Upper lobe of left lung (tissue), 6 donors: ENCODE measurements at places on chromosomes 5 and 9.

- DNase-seq: no peak
Measured at GRCh38 chr5:177438468-177438867, 8.1 kb upstream of the PRR7 start.

- no peak for DNase-seq
Measured at GRCh38 chr5:14161825-14162556, 18.8 kb downstream of the TRIO start.

- no peak for DNase-seq
Measured at GRCh38 chr5:137747848-137748247, 6.3 kb downstream of the HNRNPA0 start.

DNA sequence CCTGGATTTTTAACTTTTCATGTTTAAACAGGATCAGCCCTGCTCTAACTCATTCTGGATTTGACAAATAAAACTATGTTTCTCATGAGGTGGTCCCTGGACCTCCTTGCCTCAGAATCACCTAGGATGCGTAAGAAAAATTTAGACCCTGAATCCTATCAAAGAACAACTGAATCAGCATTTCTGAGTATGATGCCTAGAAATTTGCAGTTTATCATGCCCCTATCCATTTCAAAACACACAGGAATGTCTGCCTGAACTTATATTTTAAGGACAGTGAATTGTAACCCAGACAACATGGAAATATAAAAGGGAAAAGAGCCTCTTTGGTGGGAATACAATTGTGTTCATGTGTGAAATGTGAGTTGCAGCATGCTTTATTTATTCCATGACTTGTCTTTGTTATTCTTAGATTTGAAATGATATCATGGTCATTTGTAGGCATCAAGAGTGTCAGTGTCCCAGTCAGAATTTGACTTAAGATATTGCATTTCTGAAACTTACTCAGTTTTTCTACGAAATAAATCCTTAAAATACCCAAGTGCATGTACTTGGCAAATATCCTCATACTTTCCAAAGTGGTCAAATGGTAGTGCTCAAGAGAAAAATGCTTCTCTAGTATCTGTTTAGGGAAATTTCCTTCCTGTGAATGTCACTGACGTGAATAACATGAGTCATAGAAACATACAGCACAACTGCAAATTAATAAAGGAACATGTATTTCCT lies 144.3 kb downstream of the GIN1 start:
- no peak for DNase-seq

DNA sequence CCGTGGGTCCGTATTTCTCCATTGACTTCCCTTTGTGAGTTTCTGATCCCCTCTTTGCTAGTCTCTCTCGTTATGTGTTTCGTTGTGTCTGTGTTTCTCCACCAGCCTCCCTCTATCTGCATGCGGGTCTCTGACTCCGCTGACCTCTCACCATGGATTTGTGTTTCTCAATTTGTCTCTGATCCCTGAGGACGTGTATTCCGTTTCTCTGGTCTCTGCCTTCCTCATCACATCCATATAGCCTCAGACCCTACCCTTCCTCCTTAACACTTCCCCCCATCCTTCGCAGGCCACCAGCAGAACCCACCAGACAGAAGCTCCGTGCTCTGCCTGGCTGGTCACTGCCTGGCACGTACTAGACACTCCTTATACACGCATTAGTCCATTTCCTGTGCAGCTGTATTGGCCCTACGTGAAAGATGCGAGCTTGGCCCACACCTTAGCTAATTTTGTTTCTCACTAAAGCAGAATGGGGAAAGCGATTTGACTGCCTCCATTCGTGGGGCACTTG lies 631 bp downstream of the B4GALT7 start:
- DNase-seq: no peak

DNA sequence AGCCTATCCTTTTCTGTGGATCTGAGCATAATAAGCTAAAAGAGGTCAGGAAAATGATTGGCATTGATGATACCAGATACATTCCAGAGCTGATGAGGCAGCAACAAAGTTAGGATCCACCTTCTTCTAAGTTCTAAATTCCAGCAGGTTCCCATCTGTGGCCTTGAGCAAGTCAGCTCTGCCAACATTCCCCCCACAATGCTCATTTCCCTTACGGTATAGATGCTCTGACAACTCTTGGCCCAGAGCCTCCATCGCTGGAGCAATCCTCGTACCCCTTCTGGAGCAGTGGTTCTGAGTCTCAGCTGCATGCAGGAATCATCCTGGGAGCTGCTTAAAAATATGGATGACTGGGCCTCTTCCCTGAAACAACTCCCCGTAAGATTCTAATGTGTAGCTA lies 78.1 kb downstream of the MED27 start:
- no peak for DNase-seq

DNA sequence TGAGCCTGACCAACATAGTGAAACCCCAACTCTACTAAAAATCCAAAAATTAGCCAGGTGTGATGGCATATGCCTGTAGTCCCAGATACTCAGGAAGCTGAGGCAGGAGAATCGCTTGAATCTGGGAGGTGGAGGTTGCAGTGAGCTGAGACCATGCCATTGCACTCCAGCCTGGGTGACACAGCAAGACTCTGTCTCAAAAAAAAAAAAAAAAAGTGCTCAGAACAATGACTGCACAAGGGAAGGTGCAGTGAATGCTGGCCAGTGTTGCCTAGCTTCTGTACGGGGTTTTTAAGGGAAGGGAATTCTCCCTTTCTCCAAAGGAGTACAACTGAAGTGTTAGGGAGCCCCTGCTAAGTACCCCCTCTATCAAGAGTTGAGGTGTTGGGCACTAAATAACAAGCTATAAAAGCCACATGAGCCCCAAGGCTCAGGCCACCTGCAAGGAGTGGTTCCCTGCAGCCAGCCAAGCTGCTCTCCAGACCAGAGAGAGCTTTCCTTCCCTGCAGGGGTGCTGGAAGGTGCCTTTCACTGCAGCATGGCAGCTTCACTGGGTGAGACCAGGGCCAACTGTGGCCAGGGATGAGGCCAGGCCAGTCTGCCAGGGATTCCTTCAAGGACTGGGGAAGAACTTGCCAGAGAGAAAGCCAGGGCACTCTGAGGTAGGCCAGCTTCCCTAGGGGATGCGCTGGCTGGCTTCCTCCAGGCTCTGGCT lies 14.8 kb downstream of the GADD45G start:
- no peak for DNase-seq

- no peak for DNase-seq
Measured at GRCh38 chr9:107348836-107349235, 65.8 kb downstream of the RAD23B start.

DNA sequence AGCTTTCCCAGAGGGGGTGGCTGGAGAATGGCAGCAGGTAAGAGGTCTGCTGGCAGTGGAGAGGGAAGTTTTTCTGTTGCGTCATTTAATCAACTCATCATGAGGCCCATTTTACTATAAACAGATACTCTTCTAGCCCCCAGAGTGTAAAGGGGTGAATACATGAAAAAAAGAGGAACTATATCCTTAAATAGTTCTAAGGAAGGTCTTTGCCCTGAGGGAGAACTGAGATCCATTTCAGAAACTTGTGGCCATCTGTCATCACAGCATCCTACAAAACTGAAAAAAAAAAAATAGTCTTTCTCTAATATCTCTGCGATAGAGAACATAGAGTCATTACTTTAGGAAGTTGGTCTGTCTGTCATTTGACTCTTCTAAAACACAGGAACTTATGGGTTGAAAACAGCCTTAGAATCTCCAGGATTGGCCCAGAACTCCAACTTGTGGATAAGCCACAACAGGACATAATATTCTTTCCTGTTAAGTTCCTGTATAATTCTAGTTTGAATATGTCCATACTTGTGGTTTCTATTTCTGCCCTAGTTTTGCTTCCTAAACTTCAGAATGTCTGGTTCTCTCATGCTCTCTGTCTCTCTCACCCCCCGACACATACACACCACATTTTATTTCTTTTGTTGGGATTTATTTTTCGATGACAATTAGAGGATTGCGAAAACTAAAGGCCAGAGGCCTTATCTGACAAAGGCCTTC lies 238.5 kb upstream of the PIK3R1 start:
- no peak for DNase-seq

GRCh38 chr9:123637606-123637944 lies 281.6 kb downstream of the CRB2 start:
- DNase-seq: no peak

DNA sequence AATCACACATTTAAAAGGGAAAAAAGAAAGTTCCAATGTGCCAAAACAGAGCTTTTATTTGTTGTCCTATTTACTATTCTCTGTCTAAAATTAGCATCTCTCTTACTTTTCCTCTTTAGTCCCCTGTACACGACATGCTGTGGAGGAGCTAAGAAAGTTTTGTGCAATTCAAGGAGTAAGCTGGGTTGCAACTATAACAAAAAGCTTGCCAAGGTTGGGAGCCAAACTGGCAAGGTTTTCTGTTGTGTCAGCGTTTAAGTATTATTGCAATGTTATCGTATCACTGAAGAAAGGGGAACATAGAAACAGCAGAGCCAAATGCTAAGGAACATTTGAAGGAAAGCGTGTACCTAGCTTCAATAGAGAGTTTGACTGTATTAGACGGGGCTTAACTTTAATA lies 680.8 kb downstream of the CETN3 start:
- no peak for DNase-seq

- DNase-seq: no peak
Measured at GRCh38 chr5:52685566-52685965, 102.2 kb upstream of the ITGA1 start.

- no peak for DNase-seq
Measured at GRCh38 chr5:127425037-127425436, 92.4 kb upstream of the PRRC1 start.

DNA sequence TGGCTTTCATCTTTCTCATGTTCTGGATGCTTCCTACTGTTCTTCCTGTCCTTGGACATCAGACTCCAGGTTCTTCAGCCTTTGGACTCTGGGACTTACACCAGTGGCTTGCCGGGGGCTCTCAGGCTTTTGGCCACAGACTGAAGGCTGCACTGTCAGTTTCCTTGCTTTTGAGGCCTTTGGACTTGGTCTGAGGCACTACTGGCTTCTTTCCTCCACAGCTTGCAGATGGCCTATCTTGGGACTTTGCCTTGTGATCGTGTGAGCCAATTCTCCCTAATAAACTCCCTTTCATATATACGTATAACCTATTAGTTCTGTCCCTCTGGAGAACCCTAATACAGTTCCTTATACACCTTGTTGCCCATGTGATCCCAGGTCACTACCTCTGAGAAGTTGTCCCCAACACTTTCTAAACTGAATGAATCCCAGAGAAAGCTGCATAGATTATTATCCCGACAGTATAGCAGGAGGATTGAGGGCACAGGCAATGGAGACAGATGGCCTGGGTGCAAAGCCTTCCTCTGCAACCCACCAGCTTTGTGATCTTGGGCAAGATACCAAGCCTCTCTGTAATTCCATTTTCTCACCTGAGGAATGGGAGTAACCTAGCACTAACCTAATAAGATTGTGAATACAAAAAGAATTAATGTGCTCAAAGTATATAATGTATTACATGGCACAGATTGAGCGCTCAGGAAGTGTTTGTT lies 449.6 kb upstream of the BRINP1 start:
- DNase-seq: no peak

GRCh38 chr5:161105525-161105924 lies 253.5 kb upstream of the ATP10B start:
- peak; percentile 25 for DNase-seq

DNA sequence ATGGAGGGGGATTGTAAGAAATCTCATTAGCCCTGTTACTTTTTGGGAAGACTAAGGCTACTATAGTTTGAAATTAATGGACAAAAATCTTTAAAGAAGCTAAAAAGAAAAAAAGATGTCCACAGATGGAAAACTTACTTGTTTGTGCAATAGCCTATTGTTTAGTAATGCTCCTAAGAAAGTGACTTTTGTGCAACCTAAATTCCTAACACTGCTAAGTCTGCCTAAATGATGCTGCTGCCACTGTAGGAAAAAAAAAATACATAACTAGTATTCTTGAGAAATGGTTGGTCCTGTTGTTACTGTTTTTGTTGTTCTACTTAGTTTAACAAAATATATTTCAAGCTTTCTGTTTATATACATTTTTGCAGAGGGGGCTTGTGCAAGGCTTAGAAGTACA lies 108.2 kb upstream of the NR3C1 start:
- DNase-seq: no peak

GRCh38 chr5:35198075-35198474 lies 32.2 kb downstream of the PRLR start:
- no peak for DNase-seq

DNA sequence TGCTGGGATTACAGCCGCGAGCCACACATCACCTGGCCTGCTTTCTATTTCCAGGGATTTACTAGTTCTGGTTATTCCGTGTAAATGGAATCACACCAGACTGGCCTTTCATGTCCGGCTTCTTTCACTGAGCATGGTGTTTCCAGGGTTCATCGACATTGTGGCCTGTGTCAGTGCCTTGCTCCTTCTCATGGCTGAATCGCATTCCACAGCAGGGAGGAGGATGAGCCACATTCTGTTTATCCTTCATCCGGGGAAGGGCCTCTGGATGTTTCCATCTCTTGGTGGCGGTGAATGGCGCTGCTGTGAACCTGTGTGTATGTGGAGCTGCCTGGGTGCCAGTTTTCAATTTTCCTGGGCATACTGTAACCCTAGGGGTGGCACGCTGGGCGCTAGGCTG lies 58.7 kb upstream of the RNU6ATAC start:
- no peak for DNase-seq

- DNase-seq: no peak
Measured at GRCh38 chr9:77903666-77904285, 127.8 kb downstream of the GNAQ start.

DNA sequence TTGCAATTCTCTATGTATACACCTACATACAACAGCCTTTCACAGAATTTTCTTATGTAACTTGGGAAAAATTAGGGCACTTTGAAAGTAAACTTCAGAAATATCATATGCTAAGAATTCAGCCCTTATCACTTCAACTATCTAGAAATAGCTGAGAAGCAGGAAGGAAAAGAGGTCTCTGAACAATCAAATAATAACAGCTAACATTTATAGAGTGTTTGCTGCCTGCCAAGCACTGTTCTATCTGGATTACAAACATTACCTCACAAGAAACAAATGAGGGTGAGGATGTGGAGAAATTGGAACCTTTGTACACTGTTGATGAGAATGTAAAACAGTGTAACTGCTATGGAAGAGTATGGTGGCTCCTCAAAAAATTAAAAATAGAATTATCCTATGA lies 4.4 kb upstream of the FBXO38 start:
- no peak for DNase-seq

DNA sequence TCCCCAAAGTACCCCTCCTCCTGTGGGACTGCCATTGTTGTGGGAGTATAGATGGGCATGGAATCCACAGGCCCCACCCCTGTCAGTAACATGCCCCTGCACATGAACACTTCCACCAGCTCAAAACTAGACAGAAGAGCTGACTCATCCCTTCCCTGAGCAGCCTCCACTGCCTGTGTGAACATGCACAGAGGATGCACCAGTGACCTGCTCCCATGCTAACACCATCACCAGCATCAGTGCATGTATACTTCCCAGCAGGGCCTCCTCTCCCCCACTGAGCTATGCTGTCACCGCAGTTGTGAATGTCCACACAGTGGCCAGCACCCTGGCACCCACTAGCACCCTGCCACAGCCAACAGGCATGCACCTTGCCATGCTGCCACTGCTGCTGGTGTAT lies 939.8 kb downstream of the EFNA5 start:
- no peak for DNase-seq
